ENCODE measurements at places on chromosomes 4 and X. TPM values are rescaled to one million over a fixed set of nuclear protein-coding genes. Genes with fewer than 3 reads are reported as not detected.

DNA sequence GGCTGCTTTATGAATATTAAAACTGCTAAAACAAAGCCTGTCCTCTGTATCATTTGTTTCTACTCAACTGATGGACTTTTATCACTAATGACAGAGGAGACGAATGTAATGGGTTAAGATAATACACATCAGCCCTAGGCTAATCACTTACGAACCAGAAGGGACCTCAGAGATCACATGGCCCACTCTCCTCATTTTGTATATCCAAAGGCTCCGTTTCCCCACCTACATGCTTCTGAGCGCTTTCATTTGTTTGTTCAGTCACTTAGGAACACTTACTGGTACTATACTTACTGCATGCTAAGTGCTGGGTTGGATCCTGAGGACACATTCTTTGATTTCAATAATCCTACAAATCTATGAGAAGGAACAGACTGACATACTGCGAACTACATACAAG is 169.3 kb downstream of the CEP135 start:
- H3K27ac ChIP-seq = no peak overlapping the region
- H3K27me3 ChIP-seq = no peaks in the 10 kb centered on the region
- H3K4me1 ChIP-seq = no peaks in the 10 kb centered on the region
- H3K36me3 ChIP-seq = no peaks in the 10 kb centered on the region

GRCh38 chrX:1273896-1274295 is 5.3 kb downstream of the CSF2RA start:
- H3K27me3 ChIP-seq = no peaks in the 10 kb centered on the region
- H3K4me3 ChIP-seq = no peak overlapping the region
- no peak overlapping the region for H3K27ac ChIP-seq
- no peaks in the 10 kb centered on the region for H3K36me3 ChIP-seq

DNA sequence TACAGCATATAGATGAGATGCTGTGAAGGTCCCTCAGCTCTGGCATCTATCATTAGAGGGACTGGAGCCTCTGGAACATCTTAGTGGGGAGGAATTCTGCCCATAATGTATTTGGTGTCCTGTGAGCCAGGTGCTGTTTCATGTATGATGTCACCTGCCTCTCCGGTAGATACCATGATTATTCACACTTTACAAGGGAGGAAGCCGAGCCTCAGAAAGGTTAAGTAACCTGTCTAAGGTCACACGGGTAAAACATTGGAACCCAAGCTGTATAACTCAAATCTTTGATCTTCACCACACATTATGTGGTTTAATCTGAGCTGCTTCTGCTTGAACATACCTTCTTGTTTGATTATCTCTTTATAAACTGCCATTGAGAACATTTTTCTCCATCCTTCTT is 442.8 kb downstream of the BCOR start:
- no peaks in the 10 kb centered on the region for H3K4me1 ChIP-seq
- no peak overlapping the region for H3K27ac ChIP-seq
- H3K36me3 ChIP-seq = no peaks in the 10 kb centered on the region
- no peak for DNase-seq
- no peaks in the 10 kb centered on the region for H3K27me3 ChIP-seq
- H3K4me3 ChIP-seq = no peak overlapping the region

DNA sequence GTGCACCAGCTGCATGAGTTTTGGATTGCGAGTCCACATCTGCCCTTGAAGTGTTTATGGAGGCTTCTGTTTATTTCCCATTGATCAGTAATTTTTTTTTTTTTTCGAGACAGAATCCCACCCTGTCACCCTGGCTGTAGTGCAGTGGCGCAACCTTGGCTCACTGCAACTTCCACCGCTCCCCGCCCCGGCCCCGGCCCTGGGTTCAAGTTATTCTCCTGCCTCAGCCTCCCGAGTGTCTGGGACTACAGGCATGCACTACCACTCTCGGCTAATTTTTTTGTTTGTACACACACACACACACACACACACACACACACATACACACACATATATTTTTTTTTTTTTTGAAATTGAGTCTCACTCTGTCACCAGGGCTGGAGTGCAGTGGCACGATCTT is 46.1 kb downstream of the SMAD1 start:
- no peaks in the 10 kb centered on the region for H3K36me3 ChIP-seq
- H3K4me1 ChIP-seq = no peaks in the 10 kb centered on the region
- H3K27me3 ChIP-seq = no peaks in the 10 kb centered on the region
- DNase-seq = no peak
- no peak overlapping the region for H3K4me3 ChIP-seq
- H3K27ac ChIP-seq = no peak overlapping the region

DNA sequence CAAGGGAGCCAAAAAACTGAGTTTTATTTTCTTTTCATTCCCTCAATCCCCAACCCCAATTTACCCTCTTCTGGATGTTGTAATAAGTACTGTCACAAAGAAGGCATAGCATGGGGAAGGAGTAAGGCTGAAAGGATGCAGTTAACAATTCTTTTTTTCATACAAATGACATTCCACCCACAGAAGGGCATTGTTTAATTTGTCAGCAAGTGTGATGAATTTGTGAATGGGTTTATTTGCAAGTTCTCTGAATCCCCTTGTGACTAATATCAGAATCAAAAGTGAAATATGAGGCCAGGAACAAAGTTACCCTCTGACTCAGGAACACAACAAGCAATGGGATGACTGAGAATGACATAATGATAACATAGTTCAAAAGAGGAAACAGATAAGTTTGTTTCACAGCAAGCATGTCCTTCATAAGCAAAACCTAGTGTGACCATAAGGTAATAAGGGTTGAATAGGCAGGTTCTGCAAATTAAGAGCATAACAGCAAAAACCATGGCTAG is 2.1 kb downstream of the GEMIN8 start:
- H3K4me3 ChIP-seq = no peak overlapping the region
- H3K4me1 ChIP-seq = peaks cover 30% of the 10 kb centered on the region
- H3K27ac ChIP-seq = peak overlapping the region; percentile 77
- DNase-seq = no peak
- H3K36me3 ChIP-seq = no peaks in the 10 kb centered on the region

DNA sequence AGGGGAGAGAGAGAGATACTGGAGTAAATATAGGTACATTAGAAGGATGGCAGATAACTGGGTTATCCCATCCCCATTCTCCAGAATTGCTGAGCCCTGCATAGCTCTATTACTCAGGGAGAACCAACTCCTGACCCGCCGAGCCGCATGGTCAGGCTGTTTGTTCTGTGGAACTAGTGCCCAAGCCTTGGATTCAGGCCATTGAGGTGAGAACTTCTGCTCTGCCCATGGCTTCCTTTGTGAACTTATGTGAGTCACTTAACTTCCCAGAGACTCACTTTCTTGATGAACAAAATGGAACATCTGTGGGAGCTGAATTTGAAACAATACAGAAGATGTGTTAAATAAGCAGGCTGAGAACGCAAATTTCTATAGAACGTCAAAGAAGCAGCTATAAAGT is 54.2 kb downstream of the SPATA18 start:
- H3K4me3 ChIP-seq = no peak overlapping the region
- no peak overlapping the region for H3K27ac ChIP-seq
- no peaks in the 10 kb centered on the region for H3K27me3 ChIP-seq
- DNase-seq = no peak

DNA sequence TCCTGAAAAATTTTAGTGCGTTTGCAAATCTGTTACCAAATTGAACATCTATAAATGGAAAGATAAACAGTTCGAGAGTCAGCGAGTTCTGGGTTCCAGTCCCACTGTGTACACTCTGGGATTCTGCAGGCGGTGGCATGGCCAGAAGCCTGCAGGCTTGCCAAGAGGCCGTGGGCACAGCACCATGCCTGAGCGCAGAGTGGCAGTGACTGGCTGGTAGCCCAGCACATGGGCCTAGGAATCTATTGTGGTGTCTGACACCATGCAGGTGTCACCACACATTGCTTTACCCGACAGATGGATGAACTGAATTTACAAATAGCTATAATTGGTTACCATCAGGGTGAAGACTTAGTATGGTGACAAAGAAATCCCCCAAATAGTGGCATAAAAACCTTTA is 71.7 kb upstream of the TLR3 start:
- H3K4me3 ChIP-seq = no peak overlapping the region
- H3K27ac ChIP-seq = no peak overlapping the region
- no peak for DNase-seq
- no peaks in the 10 kb centered on the region for H3K36me3 ChIP-seq
- no peaks in the 10 kb centered on the region for H3K4me1 ChIP-seq

GRCh38 chr4:77100234-77100633 is 24.4 kb upstream of the CCNI start:
- H3K27ac ChIP-seq = no peak overlapping the region
- peak; percentile 52 for DNase-seq
- H3K36me3 ChIP-seq = no peaks in the 10 kb centered on the region
- H3K4me3 ChIP-seq = no peak overlapping the region
- no peaks in the 10 kb centered on the region for H3K27me3 ChIP-seq

GRPR gene
- not detected for total RNA-seq

ZFP92 gene
- not detected for total RNA-seq

ATP2B3 gene
- total RNA-seq = not detected

DDX60 gene
- 9.1 TPM for total RNA-seq
